ENCODE measurements at places on chromosomes 5 and 9.
A peak's percentile ranks its signal among the peaks of the same experiment; 100 is the strongest.

- H3K4me1 ChIP-seq, result no peaks in the 10 kb centered on the region
- DNase-seq, result no peak
- no peak overlapping the region for H3K4me3 ChIP-seq
- no peaks in the 10 kb centered on the region for H3K27me3 ChIP-seq
- no peak overlapping the region for H3K27ac ChIP-seq
These were observed 6.6 kb upstream of the FAT2 start for GRCh38 chr5:151597749-151598148.

GRCh38 chr5:65767565-65767964 is 45.6 kb downstream of the NLN start:
- H3K36me3 ChIP-seq, result no peaks in the 10 kb centered on the region
- H3K4me1 ChIP-seq, result no peaks in the 10 kb centered on the region
- H3K4me3 ChIP-seq, result no peak overlapping the region

- H3K4me3 ChIP-seq, result no peak overlapping the region
- no peak for DNase-seq
- H3K4me1 ChIP-seq, result peaks cover 16% of the 10 kb centered on the region
- H3K27me3 ChIP-seq, result no peaks in the 10 kb centered on the region
These were observed 127.0 kb downstream of the CCDC192 start for GRCh38 chr5:127830157-127830556.

- no peaks in the 10 kb centered on the region for H3K4me1 ChIP-seq
- H3K4me3 ChIP-seq, result no peak overlapping the region
- DNase-seq, result no peak
- H3K36me3 ChIP-seq, result no peaks in the 10 kb centered on the region
- H3K27ac ChIP-seq, result no peak overlapping the region
These were observed 78.9 kb downstream of the SEMA4D start for GRCh38 chr9:89418882-89419640.

DNA sequence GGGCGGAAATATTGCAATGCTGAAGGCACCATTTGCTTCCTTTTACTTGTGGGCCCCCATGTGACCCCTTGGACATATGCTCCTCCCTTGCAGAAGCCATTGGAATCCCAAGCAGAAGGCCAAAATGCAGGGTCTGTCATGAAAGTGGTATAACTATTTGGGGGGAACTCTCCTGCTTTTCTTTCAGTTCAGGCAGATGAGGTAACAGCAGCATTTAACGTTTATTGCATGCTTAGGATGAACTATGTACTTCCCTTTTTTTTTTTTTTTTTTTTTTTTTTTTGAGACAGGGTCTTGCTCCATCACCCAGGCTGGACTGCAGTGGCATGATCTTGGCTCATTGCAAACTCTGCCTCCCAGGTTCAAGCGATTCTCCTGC is 7.8 kb downstream of the FOXI1 start:
- no peaks in the 10 kb centered on the region for H3K4me1 ChIP-seq
- no peaks in the 10 kb centered on the region for H3K36me3 ChIP-seq
- H3K27me3 ChIP-seq, result no peaks in the 10 kb centered on the region
- no peak overlapping the region for H3K27ac ChIP-seq

- DNase-seq, result no peak
- no peaks in the 10 kb centered on the region for H3K4me1 ChIP-seq
- no peak overlapping the region for H3K27ac ChIP-seq
- no peak overlapping the region for H3K4me3 ChIP-seq
- H3K27me3 ChIP-seq, result no peaks in the 10 kb centered on the region
These were observed 13.8 kb downstream of the TMEM8B start for GRCh38 chr9:35842795-35843194.

DNA sequence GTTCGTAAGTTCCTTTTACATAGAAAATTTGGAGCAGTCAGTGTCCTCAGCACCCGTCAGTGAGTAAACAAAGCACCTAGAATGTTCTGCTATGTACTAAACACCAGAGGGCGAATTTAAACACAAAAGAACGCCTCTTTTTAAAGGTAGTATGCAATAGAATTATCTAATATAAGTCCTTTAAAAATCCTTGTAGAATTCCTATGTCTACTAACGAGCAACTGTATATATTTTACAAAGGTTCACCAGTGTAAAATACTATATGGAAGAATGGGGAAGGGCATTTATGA is 499 bp upstream of the TMEM232 start:
- H3K36me3 ChIP-seq, result no peaks in the 10 kb centered on the region
- no peaks in the 10 kb centered on the region for H3K4me1 ChIP-seq
- peak overlapping the region; percentile 24 for H3K4me3 ChIP-seq

- H3K36me3 ChIP-seq, result no peaks in the 10 kb centered on the region
- peaks cover 31% of the 10 kb centered on the region for H3K4me1 ChIP-seq
- H3K27me3 ChIP-seq, result peaks cover 3% of the 10 kb centered on the region
- H3K27ac ChIP-seq, result peak overlapping the region; percentile 48
- H3K4me3 ChIP-seq, result no peak overlapping the region
These were observed 5.1 kb upstream of the TOR4A start for GRCh38 chr9:137272241-137273094.

- no peaks in the 10 kb centered on the region for H3K36me3 ChIP-seq
- H3K4me1 ChIP-seq, result no peaks in the 10 kb centered on the region
- H3K27me3 ChIP-seq, result no peaks in the 10 kb centered on the region
- H3K27ac ChIP-seq, result no peak overlapping the region
These were observed 265.3 kb downstream of the TRIM32 start for GRCh38 chr9:116952436-116952810.

- no peaks in the 10 kb centered on the region for H3K27me3 ChIP-seq
- H3K4me1 ChIP-seq, result no peaks in the 10 kb centered on the region
- no peak for DNase-seq
- H3K27ac ChIP-seq, result no peak overlapping the region
- H3K36me3 ChIP-seq, result no peaks in the 10 kb centered on the region
- H3K4me3 ChIP-seq, result no peak overlapping the region
These were observed 65.2 kb upstream of the ADRA1B start for GRCh38 chr5:159851053-159851452.

DNA sequence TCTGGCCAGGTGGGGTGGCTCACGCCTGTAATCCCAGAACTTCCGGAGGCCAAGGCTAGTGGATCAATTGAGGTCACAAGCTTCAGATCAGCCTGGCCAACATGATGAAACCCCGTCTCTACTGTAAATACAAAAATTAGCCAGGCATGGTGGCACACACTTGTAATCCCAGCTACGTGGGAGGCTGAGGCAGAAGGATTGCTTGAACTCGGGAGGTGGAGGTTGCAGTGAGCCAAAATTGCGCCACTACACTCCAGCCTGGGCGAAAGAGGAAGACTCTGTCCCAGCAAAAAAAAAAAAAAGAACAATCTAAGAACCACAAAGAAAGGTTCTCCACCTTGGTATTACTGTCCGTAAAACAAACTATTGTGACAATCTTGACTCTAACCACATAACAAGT is 9.7 kb downstream of the MYO10 start:
- no peaks in the 10 kb centered on the region for H3K27me3 ChIP-seq
- H3K27ac ChIP-seq, result no peak overlapping the region
- no peak overlapping the region for H3K4me3 ChIP-seq
- no peak for DNase-seq
- no peaks in the 10 kb centered on the region for H3K36me3 ChIP-seq

GRCh38 chr9:96141666-96142065 is 160.3 kb downstream of the HSD17B3 start:
- DNase-seq, result no peak
- H3K36me3 ChIP-seq, result no peaks in the 10 kb centered on the region
- H3K27ac ChIP-seq, result no peak overlapping the region
- no peaks in the 10 kb centered on the region for H3K27me3 ChIP-seq
- H3K4me3 ChIP-seq, result no peak overlapping the region

DNA sequence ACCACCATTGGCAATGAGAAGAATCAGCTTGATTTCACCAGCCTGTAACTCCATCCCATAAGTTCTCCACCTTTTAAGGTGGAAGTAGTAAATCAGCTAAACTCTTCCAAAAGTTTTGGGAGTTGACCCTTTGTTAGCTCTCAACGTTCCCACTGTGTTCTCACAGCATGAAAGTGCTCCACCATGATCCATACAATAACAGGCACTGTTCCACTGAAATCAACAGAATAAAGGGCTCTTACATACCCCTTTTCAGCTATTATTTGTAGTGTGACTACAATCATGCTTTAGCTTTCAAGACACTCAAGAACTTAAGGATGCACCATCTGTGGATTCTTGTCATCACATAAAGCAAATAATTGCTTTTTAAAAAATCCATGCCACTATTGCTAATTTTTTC is 81.6 kb downstream of the PPP2R2B start:
- DNase-seq, result no peak
- H3K27me3 ChIP-seq, result peaks cover 2% of the 10 kb centered on the region
- H3K36me3 ChIP-seq, result no peaks in the 10 kb centered on the region
- no peaks in the 10 kb centered on the region for H3K4me1 ChIP-seq
- H3K27ac ChIP-seq, result no peak overlapping the region
- no peak overlapping the region for H3K4me3 ChIP-seq

GRCh38 chr5:66442951-66443445 is 153.2 kb upstream of the MAST4 start:
- H3K4me3 ChIP-seq, result no peak overlapping the region
- H3K4me1 ChIP-seq, result no peaks in the 10 kb centered on the region
- no peaks in the 10 kb centered on the region for H3K27me3 ChIP-seq
- no peak overlapping the region for H3K27ac ChIP-seq

DNA sequence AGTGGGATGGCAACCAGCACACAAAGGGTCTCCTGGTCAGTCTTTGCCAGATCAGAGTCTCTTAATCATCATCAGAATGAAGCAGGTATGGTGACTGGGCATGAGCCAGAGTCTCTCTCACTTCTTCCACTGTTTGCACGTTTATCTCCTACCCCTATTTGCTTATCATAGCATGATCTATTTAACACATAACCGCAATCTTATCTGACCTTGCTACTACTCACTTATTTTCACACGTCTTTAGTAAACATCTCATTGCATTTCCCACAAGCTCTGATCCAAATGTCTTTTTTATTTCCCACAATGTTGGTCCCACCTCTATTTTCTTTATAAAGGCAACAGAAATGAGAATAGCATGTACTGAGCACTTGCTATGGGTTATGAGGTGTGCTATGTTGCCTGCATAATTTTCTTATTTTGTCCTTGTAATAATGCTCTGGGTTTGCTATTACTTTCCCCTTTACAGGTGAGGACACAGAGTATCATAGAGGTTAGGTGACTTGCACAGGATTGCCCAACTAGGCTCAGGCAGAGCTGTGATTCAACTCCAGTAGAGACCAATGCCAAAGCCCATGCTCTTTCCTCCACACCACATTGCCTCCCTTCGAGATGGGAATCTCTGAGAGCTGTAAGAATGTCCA is 39.7 kb upstream of the IL7R start:
- H3K27ac ChIP-seq, result no peak overlapping the region
- H3K4me3 ChIP-seq, result no peak overlapping the region
- H3K4me1 ChIP-seq, result no peaks in the 10 kb centered on the region
- no peaks in the 10 kb centered on the region for H3K36me3 ChIP-seq
- DNase-seq, result no peak

GRCh38 chr5:132656774-132657355 is 1.1 kb upstream of the IL13 start:
- no peaks in the 10 kb centered on the region for H3K27me3 ChIP-seq
- no peak overlapping the region for H3K27ac ChIP-seq

GRCh38 chr9:6216002-6216401 is 395 bp downstream of the IL33 start:
- H3K4me3 ChIP-seq, result peak overlapping the region; percentile 13
- no peaks in the 10 kb centered on the region for H3K36me3 ChIP-seq
- H3K27me3 ChIP-seq, result no peaks in the 10 kb centered on the region
- no peaks in the 10 kb centered on the region for H3K4me1 ChIP-seq
- no peak for DNase-seq

GRCh38 chr5:168766426-168766700 is 187.2 kb upstream of the PANK3 start:
- no peaks in the 10 kb centered on the region for H3K4me1 ChIP-seq
- no peaks in the 10 kb centered on the region for H3K36me3 ChIP-seq
- H3K4me3 ChIP-seq, result no peak overlapping the region
- no peaks in the 10 kb centered on the region for H3K27me3 ChIP-seq
- H3K27ac ChIP-seq, result no peak overlapping the region

- no peak overlapping the region for H3K4me3 ChIP-seq
- no peak for DNase-seq
- no peaks in the 10 kb centered on the region for H3K27me3 ChIP-seq
- no peak overlapping the region for H3K27ac ChIP-seq
- H3K36me3 ChIP-seq, result no peaks in the 10 kb centered on the region
- no peaks in the 10 kb centered on the region for H3K4me1 ChIP-seq
These were observed 31.9 kb upstream of the TARS1 start for GRCh38 chr5:33408816-33409215.

DNA sequence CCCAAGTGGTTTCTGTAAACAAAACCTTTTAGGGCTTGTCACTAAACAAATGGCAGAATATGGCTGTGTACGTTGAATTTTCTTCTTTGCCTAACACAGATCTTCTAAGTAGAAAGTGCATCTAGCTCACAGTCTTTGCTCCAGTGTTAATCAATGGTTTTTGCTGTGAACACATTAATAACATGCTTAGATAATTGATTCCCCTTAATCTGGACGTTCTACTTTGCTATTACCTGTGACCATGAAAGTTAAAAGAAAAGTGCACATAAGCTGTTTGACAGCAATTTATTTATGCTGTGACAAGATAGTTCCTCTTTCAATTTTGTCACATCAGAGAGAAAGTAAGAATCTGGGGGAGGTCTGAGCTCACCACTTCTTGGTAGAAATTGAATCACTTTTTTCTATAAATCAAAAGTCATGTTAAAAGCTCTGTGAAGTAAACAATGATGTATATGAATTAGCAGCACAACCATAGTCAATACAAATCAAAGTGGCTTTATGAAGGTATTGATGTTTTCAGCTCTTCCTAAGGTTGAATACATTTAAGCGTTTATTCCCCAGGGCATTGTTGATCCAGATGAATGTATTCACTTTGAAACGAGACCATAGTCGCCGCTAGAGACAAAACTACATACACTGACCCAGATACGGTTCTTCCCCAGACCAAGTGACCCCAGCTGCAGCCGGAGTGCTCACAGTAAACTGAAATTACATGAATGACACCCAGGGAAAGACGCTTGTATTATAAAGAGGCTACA is 174.6 kb upstream of the ZNF608 start:
- no peak for DNase-seq
- no peaks in the 10 kb centered on the region for H3K4me1 ChIP-seq

GRCh38 chr9:68955330-68955729 is 58.6 kb downstream of the PRKACG start:
- H3K36me3 ChIP-seq, result no peaks in the 10 kb centered on the region
- DNase-seq, result no peak
- H3K4me3 ChIP-seq, result no peak overlapping the region
- no peaks in the 10 kb centered on the region for H3K4me1 ChIP-seq
- no peak overlapping the region for H3K27ac ChIP-seq

GRCh38 chr9:124084087-124084486 is 72.5 kb downstream of the LHX2 start:
- DNase-seq, result no peak
- H3K4me3 ChIP-seq, result no peak overlapping the region
- no peak overlapping the region for H3K27ac ChIP-seq

GRCh38 chr5:96110300-96110699 is 148.6 kb upstream of the ELL2 start:
- H3K4me1 ChIP-seq, result no peaks in the 10 kb centered on the region
- H3K27me3 ChIP-seq, result no peaks in the 10 kb centered on the region
- no peaks in the 10 kb centered on the region for H3K36me3 ChIP-seq
- no peak for DNase-seq
- H3K4me3 ChIP-seq, result no peak overlapping the region
- no peak overlapping the region for H3K27ac ChIP-seq

Measured in prostate gland (tissue), 2 donors.